Uterus (tissue), 4 donors: ENCODE measurements at places on chromosomes 5 and 9. TPM values are rescaled to one million over a fixed set of nuclear protein-coding genes. Genes with fewer than 3 reads are reported as not detected.

GRCh38 chr5:76714751-76715485, 1.0 kb upstream of the F2R start:
- no peak for DNase-seq

The RFX3 gene
- total RNA-seq = 8.5 TPM

GRCh38 chr5:134989266-134989830, 21.6 kb downstream of the CATSPER3 start:
- DNase-seq = no peak

The FOXD1 gene
- not detected for total RNA-seq

GRCh38 chr5:159174511-159175168, 34.7 kb downstream of the RNF145 start:
- DNase-seq = no peak

GRCh38 chr9:15696979-15697378, 144.1 kb downstream of the CCDC171 start:
- DNase-seq = no peak

- DNase-seq = no peak
Observed at GRCh38 chr5:132756542-132756941, 9.3 kb downstream of the CCNI2 start.

DNA sequence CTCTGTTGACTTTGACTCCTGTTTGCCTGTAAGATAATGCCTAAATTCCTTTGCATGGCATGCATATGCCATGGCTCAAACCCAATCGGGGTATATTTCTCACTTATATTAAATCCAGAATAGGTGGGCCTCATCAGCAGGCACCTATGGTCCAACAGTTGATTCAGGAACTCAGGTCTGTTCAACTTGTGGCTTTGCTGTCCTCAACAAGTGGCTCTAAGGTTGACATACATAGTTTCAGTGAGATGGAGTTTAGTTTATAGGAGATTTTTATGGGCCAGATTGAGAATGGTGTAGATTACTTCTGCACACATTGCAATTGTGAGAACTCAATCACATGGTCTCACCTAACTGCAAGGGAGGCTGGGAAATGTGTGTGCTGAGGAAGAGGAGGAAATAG, 31.6 kb upstream of the PTGER4 start:
- DNase-seq = no peak

DNA sequence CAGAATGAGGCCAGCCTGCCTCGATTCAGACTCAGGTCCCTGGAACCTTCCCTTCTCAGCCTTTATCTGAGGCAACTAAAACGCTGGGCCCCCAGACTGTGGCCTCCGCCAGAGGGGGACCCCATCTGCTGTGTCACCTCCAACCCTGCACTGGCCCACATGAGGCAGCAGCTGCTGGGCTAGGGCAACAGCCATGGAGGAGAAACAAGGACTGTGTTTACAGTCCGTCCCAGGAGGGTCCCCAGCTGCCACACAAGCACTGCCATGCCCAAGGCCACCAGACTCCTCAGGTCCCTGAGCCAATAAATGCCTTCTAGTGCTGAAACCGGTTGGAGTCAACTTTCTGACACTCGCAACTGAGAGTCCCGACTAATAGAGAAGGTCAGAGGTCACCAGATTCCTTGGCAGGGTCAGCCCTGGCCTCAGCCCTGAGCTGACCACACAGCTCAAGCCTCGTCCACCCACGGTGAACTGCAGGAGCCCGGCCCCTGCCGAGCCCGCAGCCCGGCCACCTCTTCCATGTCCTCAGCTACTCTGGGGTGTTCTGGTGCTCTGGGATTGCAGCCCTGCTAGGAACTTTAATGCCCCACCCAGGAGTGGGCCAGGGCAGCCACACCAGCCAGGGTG, 77.0 kb downstream of the ZNF354C start:
- no peak for DNase-seq

- no peak for DNase-seq
Observed at GRCh38 chr9:108860354-108860753, 1.7 kb upstream of the ACTL7A start.

The STC2 gene
- 0.26 TPM for total RNA-seq

The MEF2C gene
- 92.4 TPM for total RNA-seq

GRCh38 chr9:16626577-16627130, 243.8 kb downstream of the BNC2 start:
- peak; percentile 38 for DNase-seq
